Tibial nerve (tissue), 4 donors: ENCODE measurements at places on chromosomes 13 and 19. TPM values are rescaled to one million over a fixed set of nuclear protein-coding genes. Genes with fewer than 3 reads are reported as not detected.

- H3K27me3 ChIP-seq: no peaks in the 10 kb centered on the region
- H3K36me3 ChIP-seq: no peaks in the 10 kb centered on the region
- H3K4me3 ChIP-seq: no peak overlapping the region
- no peak for DNase-seq
- H3K27ac ChIP-seq: no peak overlapping the region
Observed at GRCh38 chr19:31154021-31154420, 195.2 kb downstream of the TSHZ3 start.

GRCh38 chr13:102141625-102142472 is 260.0 kb downstream of the FGF14 start:
- no peak overlapping the region for H3K4me3 ChIP-seq
- H3K27me3 ChIP-seq: no peaks in the 10 kb centered on the region
- DNase-seq: no peak
- H3K4me1 ChIP-seq: no peaks in the 10 kb centered on the region
- H3K36me3 ChIP-seq: no peaks in the 10 kb centered on the region

- H3K27me3 ChIP-seq: no peaks in the 10 kb centered on the region
- DNase-seq: no peak
- H3K4me3 ChIP-seq: no peak overlapping the region
- no peaks in the 10 kb centered on the region for H3K4me1 ChIP-seq
- H3K36me3 ChIP-seq: no peaks in the 10 kb centered on the region
Observed at GRCh38 chr13:50213526-50213925, 198.3 kb downstream of the KCNRG start.

The SRRM5 gene
- 0.60 TPM for total RNA-seq

The ZNF534 gene
- 8.4 TPM for total RNA-seq

DNA sequence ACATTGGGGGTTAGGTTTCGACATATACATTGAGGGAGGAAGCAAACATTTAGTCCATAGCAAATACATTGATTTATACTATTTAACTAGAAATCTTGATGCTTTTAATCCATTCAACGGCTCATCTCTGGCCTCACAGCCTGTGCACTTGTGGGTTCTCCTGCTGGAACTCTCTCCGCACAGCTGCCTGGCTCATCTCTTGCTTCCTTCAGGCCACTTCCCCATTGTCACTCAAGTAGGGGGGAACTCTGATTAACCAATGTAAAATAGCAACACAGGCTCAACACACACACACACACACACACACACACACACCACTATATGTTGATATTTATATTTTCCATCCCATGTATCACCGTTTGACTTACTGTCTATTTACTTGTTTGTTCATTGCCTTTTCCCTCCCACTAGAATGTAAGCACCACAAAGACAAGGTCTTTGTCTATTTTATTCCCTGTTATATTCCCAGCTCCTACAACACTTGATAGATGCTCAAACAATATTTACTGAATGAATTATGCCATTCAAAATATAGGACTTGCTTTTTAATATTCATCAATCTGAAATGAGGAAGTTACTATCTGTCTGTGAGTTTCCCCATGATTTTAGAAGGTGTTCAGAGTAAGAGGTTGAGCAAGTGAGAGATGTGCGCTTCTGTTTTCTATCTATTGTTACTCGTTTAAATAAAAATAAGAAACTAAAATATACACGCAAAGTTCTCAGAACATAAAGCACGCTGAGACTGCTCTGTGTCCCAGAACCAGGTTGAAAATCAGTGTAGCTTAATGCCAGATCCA is 29.8 kb upstream of the PABPC3 start:
- no peaks in the 10 kb centered on the region for H3K4me1 ChIP-seq
- no peak for DNase-seq
- no peaks in the 10 kb centered on the region for H3K36me3 ChIP-seq
- H3K4me3 ChIP-seq: no peak overlapping the region
- H3K27ac ChIP-seq: no peak overlapping the region
- H3K27me3 ChIP-seq: no peaks in the 10 kb centered on the region

The PKN1 gene
- 150 TPM for total RNA-seq

DNA sequence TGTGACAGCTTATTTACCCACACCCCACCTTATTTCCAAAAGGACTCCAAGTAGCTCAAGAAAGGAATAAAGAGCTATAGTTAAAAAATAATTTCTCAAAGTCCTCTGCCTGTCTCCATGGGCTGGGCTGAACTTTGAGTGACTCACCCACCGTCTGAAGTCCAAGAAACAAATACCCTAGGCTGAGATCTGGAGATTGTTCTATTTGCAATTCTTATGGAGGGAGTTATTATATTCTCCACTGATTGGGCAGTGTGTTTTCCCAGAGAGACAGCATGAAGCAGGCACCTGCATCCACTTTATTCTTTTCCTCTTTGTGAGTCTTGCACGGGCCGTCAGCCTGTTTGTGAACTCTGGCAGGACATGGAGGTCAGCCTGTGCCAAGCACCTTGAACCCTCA is 63.2 kb downstream of the SHISA2 start:
- no peak for DNase-seq
- H3K27me3 ChIP-seq: no peaks in the 10 kb centered on the region
- H3K27ac ChIP-seq: no peak overlapping the region
- no peaks in the 10 kb centered on the region for H3K4me1 ChIP-seq

DNA sequence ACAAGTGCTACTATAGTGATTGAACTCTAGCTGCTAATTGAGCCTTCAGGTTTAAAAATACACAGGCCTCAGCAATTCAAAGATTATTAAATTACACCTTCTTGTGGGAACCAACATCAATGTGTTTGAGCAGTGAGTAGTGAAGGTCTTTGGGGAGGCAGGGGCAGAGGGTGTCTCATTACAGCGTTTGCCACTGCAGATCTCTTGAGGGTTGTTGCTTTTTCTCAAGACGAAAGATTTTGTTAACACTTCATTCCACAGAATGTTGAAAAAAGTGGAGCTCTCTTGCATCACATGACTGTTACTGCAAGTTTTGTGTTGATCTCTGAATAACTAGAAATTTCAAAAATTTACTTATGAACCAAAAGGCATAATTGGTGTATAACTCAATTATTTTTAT is 253.6 kb downstream of the ATP8A2 start:
- DNase-seq: no peak
- no peaks in the 10 kb centered on the region for H3K27me3 ChIP-seq
- H3K36me3 ChIP-seq: no peaks in the 10 kb centered on the region
- H3K27ac ChIP-seq: no peak overlapping the region
- no peaks in the 10 kb centered on the region for H3K4me1 ChIP-seq

DNA sequence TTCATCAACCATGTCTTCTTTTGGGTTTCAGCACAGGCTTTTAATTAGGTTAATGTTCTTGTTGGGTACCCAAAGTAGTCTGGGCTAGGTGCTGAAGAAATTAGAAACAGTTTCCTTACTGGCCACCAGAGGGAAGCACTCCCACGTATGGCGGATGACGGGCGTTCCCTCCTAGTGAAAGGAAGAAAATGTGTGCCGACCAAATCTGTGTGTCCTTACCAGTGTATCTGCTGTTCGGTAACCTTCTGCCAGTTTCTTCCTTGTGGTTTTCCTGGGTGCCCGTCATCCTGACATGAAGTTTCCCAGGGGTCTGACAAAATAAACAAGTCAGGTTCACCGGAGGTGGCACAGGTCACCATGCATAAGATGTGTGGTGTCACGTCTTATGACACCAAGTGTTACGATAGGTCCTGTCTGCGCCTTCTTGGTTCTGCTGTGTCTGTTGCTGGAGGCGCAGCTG is 6.0 kb upstream of the WDR88 start:
- no peaks in the 10 kb centered on the region for H3K36me3 ChIP-seq
- H3K4me1 ChIP-seq: no peaks in the 10 kb centered on the region
- no peak overlapping the region for H3K27ac ChIP-seq
- H3K4me3 ChIP-seq: no peak overlapping the region
- H3K27me3 ChIP-seq: no peaks in the 10 kb centered on the region

- H3K27me3 ChIP-seq: no peaks in the 10 kb centered on the region
- H3K4me1 ChIP-seq: no peaks in the 10 kb centered on the region
- H3K27ac ChIP-seq: no peak overlapping the region
Observed at GRCh38 chr13:81275666-81276258, 934.8 kb upstream of the SPRY2 start.

GRCh38 chr19:28606269-28607032 is 606.5 kb downstream of the UQCRFS1 start:
- H3K4me3 ChIP-seq: no peak overlapping the region
- H3K27ac ChIP-seq: no peak overlapping the region

The ZNF30 gene
- 1.2 TPM for total RNA-seq

- H3K27me3 ChIP-seq: no peaks in the 10 kb centered on the region
- H3K27ac ChIP-seq: no peak overlapping the region
- H3K4me3 ChIP-seq: no peak overlapping the region
- no peaks in the 10 kb centered on the region for H3K36me3 ChIP-seq
- DNase-seq: no peak
Observed at GRCh38 chr13:25770601-25771000, 281.2 kb downstream of the SHISA2 start.

GRCh38 chr13:40776681-40777165 is 5.7 kb upstream of the MRPS31 start:
- DNase-seq: no peak
- H3K4me3 ChIP-seq: no peak overlapping the region
- no peaks in the 10 kb centered on the region for H3K27me3 ChIP-seq
- no peaks in the 10 kb centered on the region for H3K4me1 ChIP-seq
- H3K27ac ChIP-seq: no peak overlapping the region

The RBM26 gene
- 38.4 TPM for total RNA-seq

The PSG6 gene
- total RNA-seq: not detected

The RANBP3 gene
- total RNA-seq: 79.5 TPM

- no peak overlapping the region for H3K4me3 ChIP-seq
- no peak overlapping the region for H3K27ac ChIP-seq
- DNase-seq: no peak
- no peaks in the 10 kb centered on the region for H3K4me1 ChIP-seq
Observed at GRCh38 chr19:41706741-41707501, 1.5 kb upstream of the CEACAM5 start.

- H3K4me1 ChIP-seq: no peaks in the 10 kb centered on the region
- no peaks in the 10 kb centered on the region for H3K27me3 ChIP-seq
- no peak overlapping the region for H3K4me3 ChIP-seq
- no peak for DNase-seq
Observed at GRCh38 chr13:80509264-80509663, 168.3 kb upstream of the SPRY2 start.

The DHDH gene
- total RNA-seq: not detected

- H3K27me3 ChIP-seq: no peaks in the 10 kb centered on the region
- no peak overlapping the region for H3K27ac ChIP-seq
- H3K4me3 ChIP-seq: no peak overlapping the region
Observed at GRCh38 chr19:57816652-57817051, 1.9 kb upstream of the ZNF552 start.

DNA sequence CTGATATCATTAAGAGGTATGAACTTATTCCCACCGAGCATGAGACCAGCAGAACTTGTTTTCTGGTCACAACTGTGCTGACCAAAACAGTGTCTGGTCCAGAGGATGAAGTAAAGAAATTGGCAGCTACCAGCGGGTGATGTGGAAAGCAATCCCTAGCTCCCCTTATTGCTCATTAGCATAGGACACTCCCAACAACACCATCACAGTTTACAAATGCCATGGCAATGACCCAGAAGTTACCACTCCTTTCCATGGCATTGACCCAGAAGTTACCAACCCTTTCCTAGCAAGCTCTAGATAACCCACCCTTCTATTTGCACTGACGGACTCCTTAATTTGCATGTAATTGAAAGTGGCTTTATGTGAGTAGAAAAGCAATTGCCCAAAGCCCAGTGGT is 1856.1 kb downstream of the OLFM4 start:
- H3K27ac ChIP-seq: no peak overlapping the region
- DNase-seq: no peak
- H3K4me1 ChIP-seq: no peaks in the 10 kb centered on the region
- H3K36me3 ChIP-seq: no peaks in the 10 kb centered on the region

DNA sequence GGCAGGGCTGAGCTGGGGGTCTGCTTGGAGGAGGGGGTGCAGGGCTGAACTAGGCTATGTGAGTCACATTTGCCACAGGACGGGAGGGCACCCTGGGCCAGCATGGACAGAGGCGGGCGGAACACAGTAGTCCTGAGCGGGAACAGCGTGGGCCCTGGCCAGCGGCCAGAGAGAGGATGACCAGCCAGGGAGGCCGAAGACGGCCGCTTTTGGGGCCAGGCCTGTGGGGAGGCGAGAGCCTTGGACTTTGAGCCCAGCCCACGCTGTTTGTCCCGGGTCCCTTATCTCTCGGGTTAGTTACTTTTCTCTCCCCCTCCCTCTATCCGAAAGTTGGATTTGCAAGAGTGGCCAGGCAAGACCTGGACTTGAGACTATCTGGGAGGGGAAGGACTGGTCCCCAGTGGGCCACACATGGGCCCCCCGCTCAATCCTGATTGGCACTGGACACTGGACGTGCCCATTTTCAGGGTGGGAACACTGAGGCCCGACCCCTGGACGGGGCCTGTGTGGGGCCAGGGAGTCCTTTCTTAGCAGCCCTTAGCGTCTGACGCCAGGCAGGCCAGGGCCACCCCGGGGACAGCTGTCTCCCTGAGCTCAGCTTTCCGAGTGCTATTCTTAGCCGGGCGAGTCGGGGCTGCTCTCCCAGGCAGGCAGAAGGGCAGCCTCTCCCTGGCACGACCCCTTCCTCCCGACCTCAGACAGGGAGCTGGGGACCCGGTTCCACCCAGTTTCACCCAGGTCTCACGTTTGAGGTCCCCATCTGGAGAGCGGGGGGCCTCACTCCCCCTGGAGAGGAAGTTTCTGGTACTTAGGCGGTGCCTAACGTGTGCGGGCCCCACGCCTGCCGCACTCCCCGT is 833 bp downstream of the GAMT start:
- H3K27me3 ChIP-seq: no peaks in the 10 kb centered on the region
- no peaks in the 10 kb centered on the region for H3K4me1 ChIP-seq
- H3K4me3 ChIP-seq: peak overlapping the region; percentile 54
- H3K36me3 ChIP-seq: no peaks in the 10 kb centered on the region
- DNase-seq: no peak

DNA sequence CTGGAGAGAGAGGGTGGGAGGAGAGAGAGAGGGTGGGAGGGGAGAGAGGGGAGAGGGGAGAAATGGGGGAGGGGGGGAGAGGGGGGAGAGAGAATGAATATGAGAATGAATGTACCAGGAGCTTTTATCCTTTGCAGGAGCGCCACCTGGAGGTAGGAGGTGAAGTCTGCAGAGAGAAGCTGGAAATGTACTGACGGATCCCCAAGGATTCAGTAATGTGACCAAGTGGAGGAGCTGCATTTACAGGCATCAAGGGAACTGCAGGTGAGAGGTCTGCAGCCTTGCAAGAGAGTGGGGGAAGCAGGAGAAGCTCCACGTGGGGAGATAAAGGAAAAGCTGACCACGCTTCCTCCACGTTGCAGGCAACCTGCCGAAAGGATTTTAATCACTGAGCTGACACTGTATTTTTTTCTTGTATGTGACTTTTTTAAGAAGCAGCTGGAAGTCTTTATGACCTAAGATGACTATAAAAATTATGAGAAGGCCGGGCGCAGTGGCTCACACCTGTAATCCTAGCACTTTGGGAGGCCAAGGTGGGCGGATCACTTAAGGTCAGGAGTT is 33.7 kb downstream of the VSTM1 start:
- no peaks in the 10 kb centered on the region for H3K4me1 ChIP-seq
- no peak overlapping the region for H3K4me3 ChIP-seq
- no peak overlapping the region for H3K27ac ChIP-seq
- peak; percentile 22 for DNase-seq
- H3K36me3 ChIP-seq: no peaks in the 10 kb centered on the region

The SULT2B1 gene
- not detected for total RNA-seq

The CD37 gene
- total RNA-seq: 15.0 TPM

GRCh38 chr13:46320821-46321220 is 66.2 kb downstream of the RUBCNL start:
- H3K4me1 ChIP-seq: no peaks in the 10 kb centered on the region
- no peak for DNase-seq
- H3K36me3 ChIP-seq: no peaks in the 10 kb centered on the region
- no peaks in the 10 kb centered on the region for H3K27me3 ChIP-seq
- H3K4me3 ChIP-seq: no peak overlapping the region
- H3K27ac ChIP-seq: no peak overlapping the region
